ENCODE measurements at places on chromosomes 6 and 20.

- no peak for DNase-seq
Observed at GRCh38 chr6:8539453-8539852, 104.1 kb upstream of the SLC35B3 start.

GRCh38 chr20:38453941-38454340, 18.7 kb upstream of the RALGAPB start:
- DNase-seq = no peak

- no peak for DNase-seq
Observed at GRCh38 chr6:134669485-134669884, 280.4 kb downstream of the ALDH8A1 start.

GRCh38 chr20:63574156-63574828, at the start of gene HELZ2:
HELZ2 (minus strand) TSS chr20:63574239; CDS start chr20:63572385, 1,854 bp downstream.
- no peak for DNase-seq

- no peak for DNase-seq
Observed at GRCh38 chr20:62539198-62540045, 63.6 kb upstream of the GATA5 start.

GRCh38 chr6:137282254-137282653, 63.1 kb upstream of the IFNGR1 start:
- no peak for DNase-seq

DNA sequence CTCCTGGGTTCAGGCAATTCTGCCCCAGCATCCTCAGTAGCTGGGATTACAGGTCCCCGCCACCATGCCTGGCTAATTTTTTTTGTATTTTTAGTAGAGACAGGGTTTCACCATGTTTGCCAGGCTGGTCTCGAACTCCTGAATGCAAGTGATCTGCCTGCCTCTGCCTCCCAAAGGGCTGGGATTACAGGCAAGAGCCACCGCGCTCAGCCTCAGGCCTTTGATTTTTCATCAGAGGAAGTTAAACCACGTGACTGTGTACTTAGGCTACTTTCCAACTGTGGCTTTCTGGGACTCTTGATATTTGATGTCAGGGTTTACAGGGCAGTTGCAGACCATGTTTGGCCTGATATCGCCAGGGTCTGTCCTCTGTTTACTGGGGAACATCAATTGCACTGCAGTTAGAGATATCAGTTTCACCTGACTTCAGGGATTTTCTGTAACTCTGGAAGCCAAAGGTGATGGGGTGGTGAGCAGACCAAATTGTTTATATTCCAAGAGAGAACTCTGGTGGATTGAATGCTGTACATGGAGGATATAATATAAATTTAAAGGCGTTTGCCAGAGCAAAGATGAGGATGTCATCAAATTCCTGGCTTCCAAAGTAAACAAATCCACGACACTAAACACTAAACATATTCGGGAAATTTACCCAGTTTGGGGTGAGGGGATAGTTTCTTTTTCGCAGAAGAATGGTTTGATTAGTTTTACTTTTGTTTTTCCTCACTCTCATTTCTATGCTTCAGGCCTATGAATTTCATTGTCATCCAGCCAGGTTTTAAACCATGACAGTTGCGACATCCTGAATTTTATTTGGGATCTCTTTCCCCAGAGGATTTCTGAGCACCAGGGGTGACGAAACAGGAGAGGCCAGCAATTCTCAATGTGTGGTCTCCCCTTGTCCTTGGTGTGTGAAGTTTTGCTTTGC, 4.2 kb downstream of the PSMF1 start:
- peak; percentile 23 for DNase-seq

GRCh38 chr6:53691667-53692133, 26.1 kb upstream of the KLHL31 start:
- DNase-seq = no peak

DNA sequence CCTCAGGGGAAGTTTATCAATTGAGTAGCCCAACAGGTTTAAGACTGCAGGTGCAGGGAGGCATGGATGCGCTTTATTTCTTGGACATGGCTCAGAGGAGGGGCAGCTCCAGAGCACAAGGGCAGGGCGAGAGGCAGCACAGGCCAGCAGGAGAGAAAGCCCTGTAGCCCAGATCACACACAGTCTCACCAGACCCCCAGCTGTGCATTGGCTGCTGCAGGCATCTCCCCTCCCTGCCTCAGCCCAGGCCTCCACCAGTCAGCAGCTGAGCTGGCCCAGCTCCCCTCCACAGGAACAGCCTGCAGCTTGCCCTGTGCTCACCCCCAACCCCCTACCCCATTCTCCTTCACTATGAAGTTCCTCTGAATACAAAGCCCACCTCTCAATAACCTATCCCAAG, 24.7 kb downstream of the MRPL14 start:
- DNase-seq = no peak

DNA sequence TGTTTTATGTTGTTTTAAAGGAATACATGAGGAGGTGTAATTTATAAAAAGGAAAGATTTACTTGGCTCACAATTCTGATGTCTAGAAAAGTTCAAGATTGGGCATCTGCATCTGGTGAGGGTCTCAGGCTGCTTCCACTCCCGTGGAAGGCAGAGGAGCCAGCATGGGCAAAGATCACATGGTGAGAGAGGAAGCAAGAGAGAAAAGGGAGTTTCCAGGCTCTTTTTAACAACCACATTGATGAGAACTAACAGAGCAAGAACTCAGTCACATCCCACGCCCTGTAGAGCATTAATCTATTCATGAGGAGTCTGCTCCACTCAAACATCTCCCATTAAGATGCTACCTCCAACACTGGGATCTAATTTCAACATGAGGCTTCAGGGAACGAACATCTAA, 1666.3 kb downstream of the HACE1 start:
- DNase-seq = no peak

GRCh38 chr6:121237859-121238258, 96.4 kb downstream of the TBC1D32 start:
- no peak for DNase-seq
